ENCODE measurements at places on chromosomes 7 and 10.

DNA sequence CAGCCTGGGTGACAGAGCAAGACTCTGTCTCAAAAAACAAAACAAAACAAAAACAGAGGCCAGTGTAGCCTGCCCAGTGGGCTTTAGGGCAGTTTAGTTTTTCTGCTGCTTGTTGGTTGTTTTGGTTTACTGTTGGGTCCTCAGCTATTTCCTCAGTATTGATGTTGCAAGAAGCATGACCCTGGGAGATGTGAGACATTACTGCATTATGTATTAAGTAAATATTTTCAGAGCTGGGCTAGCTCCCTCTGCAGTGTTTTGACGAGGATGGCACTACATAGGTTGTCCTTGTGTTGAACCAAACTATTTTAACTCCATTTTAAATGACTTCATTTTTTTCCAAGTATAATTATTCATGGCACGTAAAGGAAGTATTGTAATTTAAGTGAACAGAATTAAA, 4.8 kb downstream of the AKAP9 start:
- H3K4me3 ChIP-seq, result no peak overlapping the region
- no peak overlapping the region for H3K27ac ChIP-seq
- H3K4me1 ChIP-seq, result peaks cover 22% of the 10 kb centered on the region

DNA sequence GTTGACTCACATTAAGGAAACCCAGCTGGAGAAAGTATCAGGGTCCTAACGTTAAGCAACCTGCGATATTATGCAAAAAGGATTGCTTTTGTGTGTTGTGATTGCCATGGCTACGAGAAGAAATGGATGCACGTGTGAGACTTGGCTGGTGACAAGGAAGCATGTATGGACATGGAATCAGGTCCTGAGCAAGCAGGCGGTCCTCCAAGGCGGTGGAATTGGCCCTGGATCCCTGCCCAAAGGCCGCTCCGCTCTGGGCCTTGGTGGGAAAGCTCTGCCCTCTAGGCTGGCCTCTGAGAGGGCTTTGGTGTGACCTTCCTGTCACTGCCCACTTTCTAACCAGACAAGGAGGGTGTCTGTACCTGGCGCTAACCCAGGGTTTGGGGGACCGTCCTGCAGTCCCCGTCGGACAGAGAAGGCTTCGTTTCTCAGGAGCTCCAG, 192.1 kb downstream of the EBF3 start:
- DNase-seq, result no peak
- H3K27me3 ChIP-seq, result no peaks in the 10 kb centered on the region
- H3K27ac ChIP-seq, result no peak overlapping the region
- no peaks in the 10 kb centered on the region for H3K4me1 ChIP-seq

- H3K27ac ChIP-seq, result no peak overlapping the region
- H3K4me1 ChIP-seq, result no peaks in the 10 kb centered on the region
- no peak for DNase-seq
- no peaks in the 10 kb centered on the region for H3K27me3 ChIP-seq
- H3K36me3 ChIP-seq, result no peaks in the 10 kb centered on the region
Measured at GRCh38 chr10:48470893-48471805, 133.7 kb downstream of the ARHGAP22 start.

- no peaks in the 10 kb centered on the region for H3K36me3 ChIP-seq
- no peaks in the 10 kb centered on the region for H3K27me3 ChIP-seq
- no peak overlapping the region for H3K27ac ChIP-seq
- H3K4me3 ChIP-seq, result no peak overlapping the region
- DNase-seq, result no peak
Measured at GRCh38 chr10:79453392-79453791, 8.0 kb upstream of the ZCCHC24 start.

GRCh38 chr7:25855854-25856782, 295.9 kb upstream of the NFE2L3 start:
- no peak for DNase-seq
- peaks cover 12% of the 10 kb centered on the region for H3K4me1 ChIP-seq
- H3K27me3 ChIP-seq, result peaks cover 34% of the 10 kb centered on the region
- H3K36me3 ChIP-seq, result no peaks in the 10 kb centered on the region
- peak overlapping the region; percentile 18 for H3K4me3 ChIP-seq

DNA sequence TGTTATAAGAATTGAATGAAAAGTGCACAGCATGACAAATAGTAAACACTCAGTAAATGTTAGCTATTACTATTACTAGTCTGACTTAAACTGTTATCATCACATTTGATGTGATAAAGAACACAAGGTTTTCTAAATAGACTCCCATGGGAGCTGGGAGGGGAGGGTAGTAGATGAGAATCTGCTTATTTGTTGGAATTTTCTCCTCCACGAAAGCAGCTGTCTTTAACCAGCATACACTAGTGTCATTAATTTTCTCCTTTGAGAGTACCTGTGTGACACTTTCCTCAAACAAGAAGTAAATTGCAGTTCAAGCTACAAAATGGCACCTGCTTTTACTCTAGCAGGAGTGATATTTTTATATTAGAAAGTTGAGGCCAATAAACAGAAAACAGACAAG, 200.1 kb downstream of the SKAP2 start:
- no peak overlapping the region for H3K27ac ChIP-seq
- H3K4me3 ChIP-seq, result no peak overlapping the region
- no peaks in the 10 kb centered on the region for H3K4me1 ChIP-seq

GRCh38 chr7:36526863-36527548, 137.3 kb downstream of the ANLN start:
- DNase-seq, result no peak
- H3K27me3 ChIP-seq, result no peaks in the 10 kb centered on the region
- no peak overlapping the region for H3K27ac ChIP-seq
- no peaks in the 10 kb centered on the region for H3K36me3 ChIP-seq

GRCh38 chr7:45177801-45178200, 20.2 kb downstream of the RAMP3 start:
- no peaks in the 10 kb centered on the region for H3K36me3 ChIP-seq
- no peaks in the 10 kb centered on the region for H3K4me1 ChIP-seq
- no peak overlapping the region for H3K4me3 ChIP-seq
- H3K27ac ChIP-seq, result no peak overlapping the region

DNA sequence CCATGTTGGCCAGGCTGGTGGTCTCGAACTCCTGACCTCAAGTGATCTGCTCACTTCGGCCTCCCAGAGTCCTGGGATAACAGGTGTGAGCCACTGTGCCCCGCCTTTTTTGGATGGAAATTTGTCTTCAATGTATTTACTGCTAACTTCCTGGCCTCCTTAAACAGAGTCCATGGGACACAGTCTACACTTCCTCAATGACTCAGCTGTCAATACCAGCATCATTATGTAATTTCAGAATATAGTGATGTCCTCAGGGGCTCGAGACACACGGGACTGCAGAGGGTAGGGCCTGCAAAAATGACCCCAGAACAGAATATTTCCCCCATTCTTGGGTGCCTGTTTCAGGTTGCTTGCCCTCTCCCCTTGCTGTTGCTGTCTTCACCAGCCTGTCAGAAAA, 31.1 kb downstream of the CAMK2G start:
- H3K4me3 ChIP-seq, result no peak overlapping the region
- H3K27ac ChIP-seq, result no peak overlapping the region
- DNase-seq, result no peak

- H3K4me1 ChIP-seq, result no peaks in the 10 kb centered on the region
- H3K27me3 ChIP-seq, result no peaks in the 10 kb centered on the region
- no peak overlapping the region for H3K27ac ChIP-seq
- DNase-seq, result no peak
Measured at GRCh38 chr10:57014758-57015157, 653.7 kb upstream of the ZWINT start.

GRCh38 chr10:69004821-69005220, 16.2 kb downstream of the KIFBP start:
- H3K27ac ChIP-seq, result no peak overlapping the region
- H3K4me1 ChIP-seq, result no peaks in the 10 kb centered on the region

DNA sequence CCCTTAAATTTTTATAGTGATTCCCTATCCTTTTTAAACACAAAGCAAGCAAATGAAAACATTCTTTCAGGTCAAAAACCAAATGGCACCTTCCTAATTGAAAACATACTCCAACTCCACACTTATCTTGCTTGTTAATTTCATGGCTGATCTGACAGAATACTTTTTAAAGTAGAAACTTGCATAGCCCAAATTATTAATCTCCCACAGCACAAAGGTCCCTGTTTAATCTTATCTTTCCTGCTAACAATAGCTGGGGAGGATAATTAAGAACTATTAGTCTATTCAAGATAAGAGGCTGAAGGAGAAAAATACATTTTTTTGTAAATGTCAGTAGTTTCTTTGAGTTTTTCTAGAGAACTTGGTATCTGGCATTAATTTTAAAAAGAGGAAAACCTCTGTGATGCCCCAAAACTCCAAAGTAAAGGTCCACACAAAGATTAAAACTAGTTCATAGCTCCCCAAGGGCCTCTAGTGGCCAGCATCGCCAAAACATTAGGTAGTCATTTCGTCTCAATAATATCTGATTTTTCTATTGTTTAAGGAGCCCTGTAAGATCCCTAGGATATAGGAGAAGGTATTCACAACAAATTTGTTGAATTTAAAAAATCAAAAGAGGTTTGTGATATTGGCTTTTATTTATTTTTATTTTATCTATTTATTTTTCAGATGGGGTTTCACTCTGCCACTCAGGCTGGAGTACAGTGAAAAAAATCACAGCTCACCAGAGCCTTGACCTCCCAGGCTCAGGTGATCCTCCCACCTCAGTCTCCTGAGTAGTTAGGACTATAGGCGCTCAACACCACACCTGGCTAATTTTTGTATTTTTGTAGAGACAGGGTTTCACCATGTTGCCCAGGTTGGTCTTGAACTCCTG, 14.7 kb downstream of the CDNF start:
- H3K4me3 ChIP-seq, result no peak overlapping the region
- peak; percentile 73 for DNase-seq
- H3K27me3 ChIP-seq, result no peaks in the 10 kb centered on the region
- H3K36me3 ChIP-seq, result no peaks in the 10 kb centered on the region
- no peaks in the 10 kb centered on the region for H3K4me1 ChIP-seq

DNA sequence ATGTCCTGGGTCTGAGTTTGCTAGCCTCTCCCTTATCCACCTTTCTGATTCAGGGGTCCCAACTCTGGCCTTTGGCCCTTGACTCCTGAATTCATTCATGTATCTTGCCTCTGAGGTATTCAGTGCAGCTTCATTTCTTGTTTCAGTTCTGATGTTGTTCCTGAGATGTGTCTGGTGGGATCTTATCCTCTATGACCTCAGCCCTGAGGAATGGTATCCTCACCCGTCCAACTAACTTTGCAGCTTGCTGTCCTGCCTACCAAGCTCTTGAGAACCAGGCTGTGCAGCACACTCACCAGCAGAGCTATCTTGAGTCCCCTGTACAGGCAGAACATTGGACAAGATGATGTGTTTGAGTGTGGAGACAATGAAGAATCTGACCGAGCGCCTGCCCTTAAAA, 13.8 kb downstream of the SUFU start:
- no peak overlapping the region for H3K27ac ChIP-seq
- peak; percentile 36 for DNase-seq
- no peaks in the 10 kb centered on the region for H3K4me1 ChIP-seq
- H3K4me3 ChIP-seq, result no peak overlapping the region

All from Peyer's patch (tissue), 4 donors.